ENCODE measurements at places on chromosomes 6 and 20. TPM values are rescaled to one million over a fixed set of nuclear protein-coding genes. Genes with fewer than 3 reads are reported as not detected.

OOEP gene
- 0.23 TPM for total RNA-seq

NCOA7 gene
- 27.2 TPM for total RNA-seq

CCN2 gene
- total RNA-seq: 203 TPM

DNAAF9 gene
- total RNA-seq: 11.4 TPM

GPX5 gene
- not detected for total RNA-seq

SGK2 gene
- total RNA-seq: not detected

AMD1 gene
- 32.9 TPM for total RNA-seq

CGAS gene
- total RNA-seq: 2.7 TPM

STMND1 gene
- total RNA-seq: not detected

FAM83B gene
- total RNA-seq: not detected

Data from pericardium fibroblast (primary cell).